Smooth muscle cell of the brain vasculature (primary cell): ENCODE measurements at places on chromosomes 7 and 10.

DNA sequence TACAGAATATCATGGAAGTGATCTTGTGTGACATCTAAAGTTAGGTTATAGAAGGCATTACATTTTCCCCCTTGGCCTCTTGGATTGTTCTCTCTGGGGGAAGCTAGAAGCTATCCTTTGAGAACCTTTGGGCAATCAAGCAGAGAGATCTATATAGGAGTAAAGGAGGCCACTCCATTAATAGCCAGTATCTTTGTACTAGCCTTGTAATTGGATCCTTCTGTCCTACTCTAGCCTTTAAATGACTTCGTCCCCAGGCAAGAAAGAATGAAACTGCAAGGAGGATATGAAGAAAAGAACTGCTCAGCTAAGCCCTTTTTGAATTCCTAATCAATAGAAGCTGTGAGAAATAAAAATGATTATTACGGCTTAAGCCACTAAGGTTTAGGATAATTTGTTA, 230.9 kb downstream of the AGMO start:
- DNase-seq: no peak

DNA sequence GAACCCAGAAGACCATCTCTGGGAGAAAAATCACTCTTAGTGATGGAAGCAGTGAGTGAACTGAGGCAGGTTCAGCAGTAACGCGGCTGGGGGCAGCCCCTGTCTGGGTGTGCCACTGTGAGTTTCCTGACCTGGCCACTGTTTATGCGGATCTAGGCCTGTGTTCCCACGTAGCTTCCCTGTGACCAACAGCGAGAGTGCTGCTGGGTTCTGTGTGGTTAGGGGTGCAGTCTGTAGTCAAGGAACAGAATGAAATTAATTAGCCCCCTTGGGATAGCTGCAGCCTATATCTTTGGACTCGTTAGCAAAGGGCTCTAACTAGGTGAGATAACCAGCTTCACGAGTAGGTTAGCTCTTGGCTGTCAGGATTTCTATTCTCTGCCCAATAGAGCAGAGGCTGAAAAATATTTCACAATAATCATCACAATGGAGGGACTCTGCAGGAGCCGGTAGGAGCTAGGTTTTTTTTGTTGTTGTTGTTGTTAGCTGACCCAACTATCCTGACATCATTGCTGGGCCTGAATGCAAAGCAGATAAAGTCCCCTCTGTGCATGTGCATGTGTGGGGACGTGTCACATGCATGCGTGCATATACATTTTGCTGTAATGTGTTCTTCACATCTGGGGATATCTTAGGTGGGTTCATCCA, 164.9 kb downstream of the TMEM178B start:
- no peak for DNase-seq

- peak; percentile 62 for DNase-seq
Measured at GRCh38 chr10:122062831-122063674, 74.1 kb downstream of the TACC2 start.

- DNase-seq: no peak
Measured at GRCh38 chr10:56383806-56384205, 22.7 kb upstream of the ZWINT start.

GRCh38 chr7:96578606-96579005, 131.0 kb downstream of the SEM1 start:
- DNase-seq: no peak

DNA sequence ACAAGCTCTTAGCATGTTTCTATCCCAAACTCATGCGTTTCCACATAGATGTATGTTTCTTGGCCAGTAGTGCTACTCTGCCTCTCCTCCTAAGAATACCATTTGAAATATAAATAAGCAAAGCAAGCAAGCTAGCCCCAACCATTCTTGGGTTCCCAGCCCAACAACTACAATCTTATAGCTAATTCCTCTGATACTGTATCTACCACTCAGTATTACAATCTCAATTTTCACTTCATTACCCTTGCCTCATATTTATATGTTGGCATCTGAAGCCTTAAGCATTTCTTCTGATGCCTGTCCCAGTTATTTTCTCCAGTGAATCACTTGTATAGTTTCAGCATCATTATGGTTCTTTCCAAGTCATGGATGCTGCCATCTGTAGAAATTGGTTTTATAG, 181.1 kb downstream of the ST7 start:
- DNase-seq: no peak

- no peak for DNase-seq
Measured at GRCh38 chr10:7334642-7334964, 76.2 kb downstream of the SFMBT2 start.

DNA sequence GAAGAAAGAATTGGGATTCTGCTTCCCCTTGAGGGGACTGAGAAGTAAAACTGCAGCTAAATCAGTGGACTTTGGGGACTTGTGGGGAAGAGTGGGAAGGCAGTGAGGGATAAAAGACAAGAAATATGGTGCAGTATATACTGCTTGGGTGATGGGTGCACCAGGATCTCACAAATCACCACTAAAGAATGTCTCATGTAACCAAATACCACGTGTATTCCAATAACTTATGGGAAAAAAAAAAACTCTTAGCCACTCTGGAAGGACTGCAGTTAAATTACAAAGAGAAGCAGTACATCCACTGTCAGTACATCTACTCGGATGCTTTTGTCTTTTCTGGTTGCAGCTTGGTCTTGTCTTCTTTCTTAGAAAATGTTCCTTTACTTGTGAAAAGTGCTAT, 27.4 kb upstream of the GOT1 start:
- no peak for DNase-seq

- DNase-seq: no peak
Measured at GRCh38 chr10:121436630-121437341, 161.5 kb downstream of the FGFR2 start.

GRCh38 chr7:15555381-15555859, 6.4 kb downstream of the AGMO start:
- DNase-seq: no peak

DNA sequence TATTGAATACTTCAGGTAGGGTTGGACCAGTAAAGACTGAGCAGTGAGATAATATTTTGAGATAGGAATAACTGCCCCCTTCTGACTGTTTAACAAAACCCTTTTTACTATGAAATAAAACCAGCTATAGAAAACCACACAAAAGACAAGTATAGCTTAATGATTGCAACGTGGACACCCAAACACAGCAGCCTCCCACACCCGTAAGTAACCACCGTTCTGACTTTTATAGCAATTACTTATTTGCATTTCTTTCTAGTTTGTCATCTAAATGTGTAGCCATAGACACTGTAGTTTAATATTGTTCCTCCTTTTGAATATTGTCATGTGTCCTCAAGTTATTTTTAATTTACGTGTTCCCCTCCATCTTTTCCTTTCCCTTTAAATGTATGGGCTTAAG, 42.9 kb upstream of the SYPL1 start:
- DNase-seq: no peak

GRCh38 chr7:27159266-27160144, 3.0 kb upstream of the HOXA7 start:
- DNase-seq: no peak

DNA sequence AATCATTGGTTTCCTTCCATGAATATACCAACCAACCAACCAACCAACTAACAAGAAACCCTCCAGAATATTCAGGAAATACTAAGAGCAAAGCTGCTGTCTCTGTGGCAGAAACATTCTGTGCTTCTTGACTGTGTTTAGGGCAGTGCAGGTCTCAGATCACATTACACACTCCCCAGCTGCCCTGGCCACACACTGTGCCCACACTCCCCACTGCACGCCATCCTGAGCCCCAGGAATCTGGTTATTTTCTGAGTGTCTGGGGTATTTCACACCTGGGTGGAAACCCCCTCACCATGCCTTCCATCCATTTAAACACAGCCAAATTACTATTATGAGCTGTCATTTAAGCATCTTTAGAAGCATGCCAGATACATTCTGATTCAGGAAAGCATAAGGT, 183.7 kb upstream of the ANK3 start:
- no peak for DNase-seq

DNA sequence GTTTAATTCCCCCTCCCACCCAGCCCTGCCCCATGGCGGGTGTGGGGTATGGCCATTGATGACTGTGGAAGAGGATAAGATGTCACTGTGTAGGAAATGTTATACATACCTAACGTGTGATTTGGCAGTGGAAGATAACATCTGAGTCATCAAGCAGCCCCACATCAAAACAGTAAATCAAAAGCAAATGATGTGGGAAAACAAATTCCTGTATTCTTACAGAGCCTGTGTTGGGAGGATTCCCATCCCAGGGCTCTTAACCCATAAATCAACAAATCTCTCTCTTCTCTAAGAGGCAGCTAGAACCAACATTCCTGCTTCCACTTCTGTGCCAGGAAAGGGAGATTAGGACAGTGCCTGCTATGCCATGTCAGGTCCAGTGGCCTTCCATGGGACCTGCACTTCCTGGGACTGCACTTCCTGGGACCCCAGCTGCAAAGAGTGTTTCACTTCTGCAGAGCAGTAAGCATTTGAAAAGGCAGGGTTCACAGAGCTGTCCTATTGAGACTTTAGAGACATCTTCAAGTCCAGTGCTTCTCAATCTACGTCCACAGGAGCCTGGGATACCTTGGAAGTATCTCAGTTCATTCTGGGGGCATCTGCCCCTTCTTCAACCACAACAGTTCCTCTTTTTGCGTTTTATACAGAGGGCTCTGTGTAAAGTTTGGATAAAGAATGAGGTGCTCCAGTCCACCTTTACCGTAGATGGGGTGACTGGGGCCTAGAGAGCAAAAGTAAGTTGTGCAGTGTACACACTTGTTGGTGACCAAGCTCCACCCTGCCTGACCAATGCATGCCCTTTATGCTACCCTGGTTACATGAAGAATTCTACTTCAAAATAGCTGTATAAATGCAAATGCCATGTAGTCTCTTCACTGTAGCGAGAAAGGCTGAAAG, 45.7 kb downstream of the ATXN7L1 start:
- peak; percentile 88 for DNase-seq

GRCh38 chr7:47380325-47381133, 201.4 kb downstream of the TNS3 start:
- DNase-seq: no peak

- no peak for DNase-seq
Measured at GRCh38 chr7:145265180-145265579, 429.3 kb upstream of the TPK1 start.

DNA sequence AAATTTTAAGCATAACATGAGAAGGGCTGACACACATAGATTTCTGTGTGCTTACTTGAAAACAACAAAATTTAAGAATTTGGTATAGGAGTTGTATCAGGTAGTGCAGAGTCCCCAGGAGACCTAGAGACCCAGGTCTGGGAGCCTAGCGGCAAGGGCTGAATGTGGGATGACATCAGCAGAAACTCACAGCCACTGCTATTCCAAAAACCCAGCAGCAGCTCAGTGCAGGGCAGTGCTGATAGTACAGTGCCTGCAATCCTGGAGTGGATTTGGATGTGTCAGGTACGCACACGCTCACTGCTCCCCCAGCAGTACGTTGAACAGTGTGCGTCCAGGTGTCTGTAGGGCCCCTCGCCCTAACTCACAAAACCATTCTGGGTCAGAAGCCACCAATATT, 87.1 kb downstream of the EGFR start:
- no peak for DNase-seq

DNA sequence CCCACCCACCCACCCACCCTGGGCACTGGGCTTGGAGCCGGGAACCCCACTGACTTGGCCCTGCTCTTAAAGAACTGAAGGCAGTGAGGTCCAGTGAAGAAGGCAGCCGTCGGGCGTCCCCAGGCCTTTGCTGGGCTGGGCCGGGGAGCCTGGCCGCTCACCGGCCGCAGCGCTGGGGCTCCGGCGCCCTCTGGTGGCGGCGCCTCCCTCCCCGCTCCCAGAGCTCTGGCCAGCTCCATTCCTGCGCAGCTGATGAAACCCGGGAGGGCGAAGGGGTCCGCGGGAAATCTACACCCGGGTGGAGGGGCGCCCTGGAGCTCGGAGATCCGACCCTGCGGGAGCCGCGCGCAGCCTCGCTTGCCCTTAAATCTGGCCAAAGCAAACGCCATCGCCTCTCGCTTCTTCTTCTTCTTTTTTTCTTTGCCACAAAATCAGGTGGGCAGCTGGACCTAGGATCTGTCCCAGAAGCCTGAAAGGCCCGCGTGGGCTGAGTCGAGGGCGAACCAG, 1.7 kb upstream of the CXCL12 start:
- no peak for DNase-seq

DNA sequence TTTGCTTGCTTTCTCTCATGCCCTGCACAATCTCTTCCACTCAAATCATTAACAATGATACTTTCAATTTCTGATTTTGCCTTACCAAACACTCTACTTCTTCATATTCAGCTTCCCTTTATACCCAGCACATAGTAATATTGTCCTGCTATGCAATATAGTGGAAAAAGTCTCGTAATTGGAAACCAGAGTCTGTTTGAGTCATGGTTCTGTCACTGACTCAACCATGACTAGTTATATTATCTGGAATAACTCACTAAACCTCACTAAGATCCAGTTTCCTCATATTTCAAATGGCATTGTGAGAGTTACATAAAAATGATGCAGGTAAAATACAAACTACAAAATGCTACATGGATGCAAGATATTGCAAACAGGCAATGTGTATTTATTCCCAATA, 98.5 kb upstream of the LRRTM3 start:
- DNase-seq: no peak

DNA sequence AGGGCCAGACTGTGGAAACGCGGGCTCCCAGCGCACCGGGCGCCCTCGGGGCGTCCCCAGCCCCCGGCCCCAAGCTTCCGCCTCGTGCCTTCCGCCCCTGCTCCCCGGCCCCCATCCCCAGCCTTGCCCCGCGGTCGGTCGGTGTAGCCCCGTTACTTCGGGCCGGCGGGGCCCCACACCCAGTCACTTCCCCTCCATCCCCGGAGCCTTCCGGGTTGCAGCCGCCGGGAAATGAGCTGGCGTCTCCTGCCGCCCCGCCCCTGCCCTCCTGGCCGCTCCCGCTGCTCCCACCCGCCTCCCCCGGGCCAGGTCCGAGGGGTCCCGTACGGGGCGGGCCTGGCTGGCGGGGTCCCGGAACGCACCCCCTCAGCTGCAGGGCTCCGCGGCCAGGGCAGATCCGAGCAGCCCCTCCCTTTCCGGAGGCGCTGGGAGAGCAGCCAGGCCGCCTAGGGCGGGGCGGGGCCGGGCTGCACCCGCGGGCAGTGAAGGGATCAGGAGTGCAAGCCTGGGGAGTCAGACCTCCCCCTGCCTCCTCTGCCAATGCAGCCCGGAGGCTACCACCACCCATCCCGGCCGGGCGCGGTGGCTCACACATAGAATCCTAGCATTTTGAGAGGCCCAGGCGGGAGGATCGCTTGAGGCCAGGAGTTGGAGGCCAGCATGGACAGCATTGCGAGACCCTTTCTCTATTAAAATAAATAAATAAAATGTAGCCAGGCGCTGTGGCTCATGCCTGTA, 709 bp downstream of the ARPC1B start:
- no peak for DNase-seq

GRCh38 chr7:469563-469961, 50.1 kb downstream of the PDGFA start:
- DNase-seq: no peak

DNA sequence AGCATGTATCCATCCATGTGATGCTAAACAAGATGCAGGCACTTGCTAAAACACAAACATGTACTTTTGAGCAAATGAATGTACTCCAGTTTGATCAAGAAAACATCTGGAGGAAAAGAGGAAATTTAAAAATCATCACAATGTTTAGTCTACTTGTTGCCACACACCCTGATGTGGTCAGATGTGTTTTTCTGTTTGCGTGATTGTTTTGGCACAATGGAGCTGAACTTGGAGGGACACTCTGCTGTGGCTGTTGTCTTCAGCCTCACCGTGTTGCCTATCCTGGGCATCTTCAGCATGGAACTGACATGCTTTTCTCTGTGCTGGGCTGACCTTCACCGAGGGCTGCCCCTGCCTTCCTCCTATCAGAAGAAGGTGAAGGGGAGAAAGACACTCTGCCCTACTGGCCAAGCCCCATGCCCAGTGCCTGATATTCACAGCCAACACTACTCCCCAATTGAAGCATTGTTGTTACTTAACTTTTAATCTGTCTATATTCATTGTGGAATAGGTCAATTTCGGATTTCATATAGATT, 268.3 kb upstream of the IGFBP3 start:
- no peak for DNase-seq
